Hematopoietic multipotent progenitor cell (in vitro differentiated cells): ENCODE measurements at places on chromosomes 3 and 15. TPM values are rescaled to one million over a fixed set of nuclear protein-coding genes. Genes with fewer than 3 reads are reported as not detected.

The RASL12 gene
- total RNA-seq: not detected

DNA sequence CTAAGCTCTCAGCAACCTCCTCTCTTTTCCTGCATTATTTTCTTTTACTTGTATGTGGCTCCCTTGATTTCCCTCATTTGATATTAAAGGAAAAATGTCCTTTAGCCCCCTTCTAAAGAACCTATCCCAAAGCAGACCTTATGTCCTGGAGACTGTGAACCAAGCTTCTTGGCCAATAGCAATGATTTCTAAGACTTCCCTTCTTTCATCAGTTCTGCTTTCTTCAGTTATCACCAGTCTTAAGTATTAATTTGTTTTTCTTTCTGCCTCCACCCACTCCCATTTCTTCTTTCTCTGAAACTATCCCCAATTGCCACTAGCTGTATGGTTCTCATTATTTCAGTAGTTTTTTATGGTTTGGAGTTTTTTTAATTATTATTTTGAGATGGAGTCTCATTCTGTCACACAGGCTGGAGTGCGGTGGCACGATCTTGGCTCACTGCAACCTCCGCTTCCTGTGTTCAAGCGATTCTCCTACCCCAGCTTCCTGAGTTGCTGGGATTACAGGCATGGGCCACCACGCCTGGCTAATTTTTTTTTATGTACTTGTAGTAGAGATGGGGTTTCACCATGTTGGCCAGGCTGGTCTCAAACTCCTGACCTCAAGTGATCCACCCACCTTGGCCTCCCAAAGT, 12.1 kb downstream of the TMOD3 start:
- peak; percentile 9 for DNase-seq

DNA sequence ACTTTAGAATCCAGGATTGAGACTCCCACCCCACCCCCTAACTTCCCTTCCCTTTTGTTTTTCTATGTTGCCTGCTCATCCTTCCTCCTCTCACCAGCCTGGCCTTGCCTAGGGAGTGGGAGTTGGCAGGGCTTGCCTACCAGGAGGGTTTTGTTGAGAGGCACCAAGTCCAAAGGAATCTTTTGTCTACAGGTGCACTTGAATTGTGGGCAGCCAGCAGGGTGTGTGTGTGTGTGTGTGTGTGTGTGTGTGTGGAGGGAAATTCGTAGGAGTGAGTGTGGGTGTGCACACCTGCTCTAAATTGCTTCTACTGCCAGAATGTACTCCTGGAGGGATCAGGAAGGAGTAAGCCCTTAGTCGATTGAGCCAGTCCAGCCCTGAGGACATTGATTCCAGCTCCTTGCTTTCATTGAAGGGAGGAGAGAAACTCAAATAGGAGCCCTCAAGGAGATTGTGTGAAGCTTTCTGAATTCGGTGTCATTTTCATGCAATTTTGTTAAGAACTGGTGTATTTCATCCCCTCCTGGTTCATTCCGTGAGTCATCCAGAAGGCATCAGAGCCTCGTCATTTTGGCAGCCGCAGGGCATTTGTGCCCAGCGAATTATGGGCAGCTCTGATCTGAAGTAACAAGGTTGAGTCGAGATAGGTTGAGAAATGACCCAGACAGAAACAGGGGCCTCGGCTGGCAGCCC, 112.1 kb downstream of the SLCO3A1 start:
- DNase-seq: no peak

GRCh38 chr15:31439328-31439727, 112.7 kb downstream of the KLF13 start:
- DNase-seq: peak; percentile 56

- DNase-seq: no peak
Measured at GRCh38 chr3:31620656-31621055, 87.9 kb downstream of the STT3B start.

The FRG2C gene
- total RNA-seq: not detected

The MST1R gene
- 1.1 TPM for total RNA-seq

- DNase-seq: no peak
Measured at GRCh38 chr3:149487598-149488197, 13.2 kb downstream of the TM4SF4 start.

The KCNH8 gene
- 0.54 TPM for total RNA-seq

The PEX5L gene
- under 0.01 TPM for total RNA-seq

GRCh38 chr3:20904671-20905070, 718.7 kb upstream of the SGO1 start:
- DNase-seq: no peak

The TNK2 gene
- total RNA-seq: 42.5 TPM
